COLO829 (cell line): ENCODE measurements at places on chromosomes 2 and 18.

DNA sequence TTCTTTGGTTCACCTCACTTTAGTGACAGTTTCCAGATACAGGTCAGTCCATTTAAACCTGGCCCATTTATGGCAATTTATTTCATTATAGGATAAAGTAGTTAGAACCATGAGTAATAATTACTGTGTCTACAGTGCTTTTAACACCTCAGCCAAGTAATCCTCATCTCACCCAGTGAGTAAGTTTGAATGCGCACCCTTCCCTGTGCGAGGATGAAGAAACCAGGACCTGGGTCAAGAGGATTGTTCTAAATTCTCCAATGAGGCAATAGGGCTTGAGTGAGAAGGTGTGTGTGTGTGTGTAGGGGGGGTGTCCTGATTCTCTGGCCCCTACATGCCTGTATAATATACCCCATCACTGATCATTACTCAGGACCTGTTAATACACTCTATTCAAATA, 854 bp upstream of the MYO1B start:
- DNase-seq, result no peak

GRCh38 chr2:113056521-113056920, 2.5 kb upstream of the IL36RN start:
- no peak for DNase-seq

DNA sequence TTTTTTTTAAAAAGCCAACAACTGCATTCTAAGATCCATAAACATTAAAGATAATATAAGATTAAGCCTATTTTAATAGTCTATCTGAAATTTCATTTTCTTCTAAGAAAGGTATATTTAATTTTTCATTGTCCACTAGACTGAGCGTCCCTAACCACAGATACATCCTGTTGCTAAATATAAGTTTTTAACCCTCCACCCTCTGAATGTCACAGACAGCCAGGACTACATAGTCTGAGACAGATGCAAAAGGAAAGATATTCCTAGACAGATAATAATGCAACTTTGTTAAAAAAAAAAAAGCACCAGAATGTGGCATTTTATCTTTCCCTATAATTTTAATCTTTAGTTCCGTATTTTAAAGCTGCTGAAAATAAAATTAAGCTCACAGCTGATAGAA, 114.6 kb downstream of the ZEB2 start:
- no peak for DNase-seq

GRCh38 chr18:23689616-23690504, 607 bp downstream of the LAMA3 start:
- DNase-seq, result no peak

- no peak for DNase-seq
Observed at GRCh38 chr2:143355870-143356269, 226.7 kb downstream of the ARHGAP15 start.

DNA sequence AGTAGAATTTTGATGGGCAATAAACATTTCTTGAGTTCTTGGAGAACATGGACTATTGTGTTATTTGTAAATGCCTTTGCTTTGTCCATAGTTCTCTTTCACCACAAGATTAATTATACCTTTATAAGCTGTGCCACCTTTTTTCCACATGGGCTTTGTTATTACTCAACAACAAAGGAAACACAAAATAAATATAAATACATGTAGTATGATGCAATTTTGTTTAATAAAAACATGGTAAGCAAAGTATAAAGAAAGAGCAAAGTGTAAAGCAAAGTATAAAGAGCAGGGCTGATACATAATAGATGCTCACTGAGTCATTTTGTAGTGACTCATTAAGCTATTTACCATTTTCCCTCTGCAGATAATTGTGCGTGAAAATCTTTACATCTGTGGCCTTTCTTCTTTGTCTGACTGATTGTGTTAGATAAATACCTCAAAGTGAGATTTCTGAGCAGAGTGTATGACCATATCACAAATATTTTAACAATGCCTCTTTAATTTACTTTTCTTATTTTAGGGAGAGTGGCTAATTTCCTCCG, 80.9 kb downstream of the CERS6 start:
- no peak for DNase-seq

DNA sequence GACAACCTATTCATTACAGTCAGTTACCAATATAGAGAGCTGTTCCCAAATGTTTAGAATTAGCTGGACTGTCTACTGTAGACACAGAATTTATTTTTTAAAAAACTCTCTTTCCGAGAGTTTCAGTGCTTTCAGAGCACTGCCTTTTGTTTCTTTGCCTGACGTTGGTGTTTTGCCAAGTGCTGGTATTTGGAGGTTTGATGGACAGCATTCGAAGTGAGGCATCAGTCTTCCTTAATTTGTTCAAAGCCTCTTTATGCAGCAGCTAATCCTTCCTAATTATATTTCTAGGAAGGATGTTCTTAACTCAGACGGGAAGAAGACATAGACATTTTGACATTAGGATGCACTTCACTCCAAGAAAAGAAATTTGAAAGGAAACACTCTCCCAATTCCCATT, 83.2 kb downstream of the LTBP1 start:
- no peak for DNase-seq

DNA sequence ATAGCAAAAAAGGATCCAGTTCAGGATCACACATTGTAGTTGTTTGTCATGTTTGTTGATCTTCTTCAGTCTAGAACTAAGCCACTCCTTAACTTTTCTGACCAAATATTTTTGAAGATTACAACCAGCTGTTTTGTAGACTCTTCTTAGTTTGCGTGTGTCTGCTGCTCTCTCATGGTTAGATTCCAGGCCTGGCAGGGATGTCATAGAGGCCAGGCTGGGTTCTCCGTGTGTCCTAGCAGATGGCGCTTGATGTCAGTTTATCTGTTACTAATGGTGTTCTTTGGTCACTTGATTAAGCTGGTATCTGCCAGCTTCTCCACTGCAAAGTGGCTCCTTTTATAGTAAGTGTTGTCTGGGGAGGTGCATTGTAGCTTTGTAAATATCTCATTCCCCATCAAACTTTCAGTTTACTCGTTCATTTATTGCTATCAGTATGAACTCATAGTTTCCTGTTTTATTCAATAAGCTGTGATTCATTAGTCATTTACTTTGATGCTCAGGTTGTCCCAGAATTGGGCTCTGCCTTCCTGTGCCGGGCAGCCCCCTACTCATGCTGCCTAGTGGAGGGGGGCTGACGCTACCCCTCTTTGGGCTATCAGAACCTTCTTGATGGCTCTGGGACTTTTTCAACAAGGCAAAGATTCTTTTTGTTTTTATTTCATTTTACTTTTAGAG, 42.1 kb downstream of the GRHL1 start:
- no peak for DNase-seq

- DNase-seq, result no peak
Observed at GRCh38 chr18:2824865-2825264, 21.9 kb upstream of the EMILIN2 start.

GRCh38 chr2:6183226-6183625, 491.0 kb downstream of the SOX11 start:
- DNase-seq, result no peak

- DNase-seq, result no peak
Observed at GRCh38 chr2:176508984-176509740, 239.9 kb downstream of the MTX2 start.

- DNase-seq, result no peak
Observed at GRCh38 chr2:237885111-237885930, 25.9 kb downstream of the RAMP1 start.

DNA sequence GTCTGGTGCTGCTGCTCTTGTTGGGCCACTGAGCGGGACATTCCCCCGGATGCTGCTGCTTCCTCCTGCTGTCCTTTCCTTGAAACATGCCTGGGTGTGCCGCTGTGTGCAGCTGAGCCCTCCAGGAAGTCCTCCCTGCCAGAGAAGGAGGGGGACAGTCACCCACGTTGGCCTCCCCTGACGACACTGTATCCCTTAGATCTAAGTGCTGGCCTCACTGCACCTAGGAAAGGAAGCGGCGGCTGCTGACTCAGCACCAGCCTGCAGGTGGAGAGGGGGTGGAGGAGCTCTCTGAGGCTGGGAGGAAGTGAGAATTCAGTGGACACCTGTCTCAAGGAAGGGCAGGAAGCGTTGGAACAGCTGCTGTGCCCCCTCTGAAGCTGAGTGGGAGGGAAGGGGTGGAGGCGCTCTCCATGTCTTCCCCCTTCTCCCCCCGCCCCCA, 239.8 kb downstream of the HAUS1 start:
- DNase-seq, result no peak
